ENCODE measurements at places on chromosomes 5 and 9. TPM values are rescaled to one million over a fixed set of nuclear protein-coding genes. Genes with fewer than 3 reads are reported as not detected.
A peak's percentile ranks its signal among the peaks of the same experiment; 100 is the strongest.

- H3K36me3 ChIP-seq: no peaks in the 10 kb centered on the region
- no peak overlapping the region for H3K27ac ChIP-seq
- H3K27me3 ChIP-seq: no peaks in the 10 kb centered on the region
- H3K4me1 ChIP-seq: no peaks in the 10 kb centered on the region
- DNase-seq: no peak
- H3K4me3 ChIP-seq: no peak overlapping the region
Measured at GRCh38 chr9:76720245-76720644, 44.0 kb upstream of the PCA3 start.

- H3K27ac ChIP-seq: no peak overlapping the region
- H3K4me1 ChIP-seq: no peaks in the 10 kb centered on the region
- no peaks in the 10 kb centered on the region for H3K36me3 ChIP-seq
- H3K27me3 ChIP-seq: no peaks in the 10 kb centered on the region
- DNase-seq: no peak
Measured at GRCh38 chr9:29176786-29177185, 1603.5 kb upstream of the C9orf72 start.

DNA sequence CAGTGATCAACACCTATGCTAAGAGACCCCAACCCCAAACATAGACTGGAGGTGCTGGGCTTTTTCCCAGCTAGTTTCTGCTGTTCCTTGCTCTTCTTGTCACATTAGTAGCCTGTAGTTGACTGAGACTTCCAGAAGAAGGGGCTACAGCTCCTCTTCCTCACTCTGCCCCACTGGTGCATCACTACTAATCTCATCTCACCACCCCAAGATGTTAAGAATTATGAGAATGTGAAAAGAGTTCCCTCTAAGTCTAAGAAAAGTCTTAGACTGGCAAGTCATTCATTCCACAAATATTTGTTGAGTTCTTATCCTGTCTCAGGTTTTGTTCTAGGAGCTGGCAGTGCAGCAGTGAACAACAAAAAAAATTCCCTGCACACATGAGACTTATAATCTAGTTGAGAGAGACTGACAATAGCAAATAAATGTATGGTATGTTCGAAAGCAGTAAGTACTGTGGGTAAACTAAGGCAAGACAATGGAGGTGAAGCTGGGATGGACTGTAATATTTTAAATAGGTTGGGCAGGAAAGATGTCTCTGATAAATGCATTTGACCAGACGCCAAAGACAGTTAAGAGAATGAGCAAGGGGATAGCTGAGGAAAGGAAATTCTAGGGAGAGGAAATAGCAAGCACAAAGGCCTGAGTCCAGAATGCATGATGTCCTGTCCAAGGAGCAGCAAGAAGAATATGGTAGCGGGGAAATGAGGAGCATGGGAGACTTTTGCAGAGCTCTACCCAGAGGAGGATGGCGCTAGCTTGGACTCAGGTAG, 92.3 kb downstream of the PTCD2 start:
- H3K27me3 ChIP-seq: no peaks in the 10 kb centered on the region
- no peak for DNase-seq
- H3K36me3 ChIP-seq: no peaks in the 10 kb centered on the region
- H3K4me3 ChIP-seq: no peak overlapping the region

GRCh38 chr9:1300941-1301340, 250.8 kb downstream of the DMRT2 start:
- no peak overlapping the region for H3K4me3 ChIP-seq
- no peaks in the 10 kb centered on the region for H3K27me3 ChIP-seq
- no peaks in the 10 kb centered on the region for H3K36me3 ChIP-seq
- no peaks in the 10 kb centered on the region for H3K4me1 ChIP-seq
- DNase-seq: no peak
- H3K27ac ChIP-seq: no peak overlapping the region

DNA sequence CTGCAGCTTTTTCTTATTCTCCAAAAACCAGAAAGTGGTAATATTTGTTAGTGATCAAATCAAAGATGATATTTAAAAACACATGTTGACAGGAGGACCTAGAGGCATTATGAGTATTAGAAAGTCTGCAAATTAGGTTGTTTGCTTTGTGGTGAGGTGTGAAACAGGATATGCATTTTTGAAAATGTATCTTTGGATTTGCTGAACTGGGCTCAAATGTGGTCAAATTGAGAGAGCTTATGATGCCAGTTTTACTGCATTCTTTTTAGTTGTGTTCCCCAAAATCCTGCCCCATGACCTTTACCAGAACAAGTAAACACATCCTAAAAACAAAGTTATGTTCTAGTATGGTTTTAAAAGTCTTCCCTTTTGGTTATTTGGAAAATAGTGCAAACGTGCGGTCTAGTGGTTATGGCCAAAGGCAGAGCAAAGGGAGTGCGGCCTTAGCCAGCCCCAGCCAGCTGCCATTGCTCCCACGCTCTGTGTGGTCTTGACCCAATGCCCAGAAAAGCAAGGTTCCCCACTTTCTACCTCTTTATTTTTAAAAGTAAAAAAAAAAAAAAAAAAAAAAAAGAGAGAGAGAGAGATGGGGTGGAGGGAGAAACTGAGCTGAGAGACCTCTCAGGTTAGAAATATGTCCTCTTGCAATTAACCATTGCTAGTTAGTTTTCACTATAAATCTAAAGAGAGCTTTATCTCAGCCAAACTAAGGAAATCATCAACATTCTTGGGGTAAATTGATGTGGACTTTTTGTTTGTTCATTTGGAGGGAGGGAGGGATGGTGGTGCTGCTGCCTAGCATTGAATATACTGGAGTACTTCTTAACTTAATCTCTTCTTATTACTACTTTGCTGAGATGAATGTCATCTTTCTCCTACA, 176.6 kb downstream of the ARHGAP26 start:
- no peaks in the 10 kb centered on the region for H3K27me3 ChIP-seq
- H3K36me3 ChIP-seq: no peaks in the 10 kb centered on the region
- H3K4me3 ChIP-seq: no peak overlapping the region
- no peak overlapping the region for H3K27ac ChIP-seq
- H3K4me1 ChIP-seq: no peaks in the 10 kb centered on the region

PNPLA7 gene
- total RNA-seq: 1.8 TPM

DNA sequence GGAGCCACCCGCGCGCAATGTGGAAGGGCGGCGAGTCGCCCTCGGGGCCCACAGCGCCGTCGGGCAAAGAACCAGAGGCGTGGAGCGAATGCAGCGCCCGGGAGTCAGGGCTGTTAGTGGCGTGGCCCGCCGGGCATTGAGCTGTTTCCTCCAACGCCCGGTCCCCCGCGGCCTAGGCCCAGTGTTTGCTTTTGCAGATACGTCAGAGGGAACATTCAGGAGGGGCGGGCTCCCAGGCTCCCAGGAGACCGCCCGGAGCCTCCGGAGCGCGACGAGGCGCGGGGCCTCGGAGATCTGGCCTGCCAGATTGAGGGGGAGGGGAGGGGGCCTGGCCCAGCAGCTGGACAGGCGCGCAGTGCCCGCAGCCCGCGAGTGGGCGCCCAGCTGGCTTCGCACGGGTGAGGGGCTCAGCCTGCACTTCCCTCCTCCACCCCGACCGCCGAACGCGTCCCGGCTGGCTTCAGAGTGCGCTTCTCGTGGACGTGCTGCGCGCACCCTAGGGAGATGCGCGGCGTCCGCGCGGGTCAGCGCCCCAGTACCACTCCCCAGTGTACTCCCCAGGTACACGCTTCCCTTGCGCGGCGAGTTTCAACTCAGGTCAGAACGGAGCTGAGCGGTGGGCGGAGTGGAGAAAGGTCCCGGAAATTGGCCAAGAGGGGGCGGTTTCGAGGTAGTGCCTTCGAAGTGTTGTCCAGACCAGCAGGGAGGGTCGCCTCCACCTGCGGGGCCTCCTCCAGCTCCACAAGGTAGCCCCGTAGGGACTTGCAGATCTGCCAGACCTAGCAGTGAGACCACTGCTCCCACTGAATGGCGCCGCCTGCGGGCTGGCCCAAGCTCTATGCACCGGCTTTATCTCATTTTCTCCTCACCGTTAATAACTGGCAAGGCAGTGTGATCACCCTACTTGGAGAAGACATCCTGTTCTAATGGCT, 130.4 kb downstream of the TMEM174 start:
- H3K27me3 ChIP-seq: no peaks in the 10 kb centered on the region
- DNase-seq: no peak
- H3K4me1 ChIP-seq: no peaks in the 10 kb centered on the region
- H3K4me3 ChIP-seq: peak overlapping the region; percentile 39
- H3K27ac ChIP-seq: no peak overlapping the region
- no peaks in the 10 kb centered on the region for H3K36me3 ChIP-seq

- no peaks in the 10 kb centered on the region for H3K4me1 ChIP-seq
- no peak overlapping the region for H3K4me3 ChIP-seq
- H3K27ac ChIP-seq: no peak overlapping the region
- no peaks in the 10 kb centered on the region for H3K27me3 ChIP-seq
- DNase-seq: peak; percentile 43
Measured at GRCh38 chr9:120438836-120439546, 141.0 kb downstream of the CDK5RAP2 start.

GRCh38 chr5:38413696-38414095, 142.8 kb downstream of the LIFR start:
- no peaks in the 10 kb centered on the region for H3K27me3 ChIP-seq
- H3K27ac ChIP-seq: no peak overlapping the region
- H3K4me1 ChIP-seq: no peaks in the 10 kb centered on the region
- no peaks in the 10 kb centered on the region for H3K36me3 ChIP-seq

MPDZ gene
- 0.23 TPM for total RNA-seq

ZNF366 gene
- not detected for total RNA-seq

- no peaks in the 10 kb centered on the region for H3K27me3 ChIP-seq
- H3K36me3 ChIP-seq: no peaks in the 10 kb centered on the region
- DNase-seq: no peak
- no peak overlapping the region for H3K4me3 ChIP-seq
- H3K27ac ChIP-seq: no peak overlapping the region
Measured at GRCh38 chr9:114001410-114001685, 76.8 kb downstream of the AMBP start.

LCN2 gene
- not detected for total RNA-seq

GRCh38 chr5:113043491-113043931, 66.9 kb downstream of the DCP2 start:
- H3K27ac ChIP-seq: no peak overlapping the region
- peak; percentile 42 for DNase-seq

- no peak overlapping the region for H3K4me3 ChIP-seq
- H3K27ac ChIP-seq: no peak overlapping the region
- H3K27me3 ChIP-seq: 0 out of 2 replicates have a peak, but pooled peaks cover 1% of the 10 kb centered on the region
- no peaks in the 10 kb centered on the region for H3K4me1 ChIP-seq
- H3K36me3 ChIP-seq: no peaks in the 10 kb centered on the region
Measured at GRCh38 chr5:154088801-154089200, 50.0 kb downstream of the MFAP3 start.

DNA sequence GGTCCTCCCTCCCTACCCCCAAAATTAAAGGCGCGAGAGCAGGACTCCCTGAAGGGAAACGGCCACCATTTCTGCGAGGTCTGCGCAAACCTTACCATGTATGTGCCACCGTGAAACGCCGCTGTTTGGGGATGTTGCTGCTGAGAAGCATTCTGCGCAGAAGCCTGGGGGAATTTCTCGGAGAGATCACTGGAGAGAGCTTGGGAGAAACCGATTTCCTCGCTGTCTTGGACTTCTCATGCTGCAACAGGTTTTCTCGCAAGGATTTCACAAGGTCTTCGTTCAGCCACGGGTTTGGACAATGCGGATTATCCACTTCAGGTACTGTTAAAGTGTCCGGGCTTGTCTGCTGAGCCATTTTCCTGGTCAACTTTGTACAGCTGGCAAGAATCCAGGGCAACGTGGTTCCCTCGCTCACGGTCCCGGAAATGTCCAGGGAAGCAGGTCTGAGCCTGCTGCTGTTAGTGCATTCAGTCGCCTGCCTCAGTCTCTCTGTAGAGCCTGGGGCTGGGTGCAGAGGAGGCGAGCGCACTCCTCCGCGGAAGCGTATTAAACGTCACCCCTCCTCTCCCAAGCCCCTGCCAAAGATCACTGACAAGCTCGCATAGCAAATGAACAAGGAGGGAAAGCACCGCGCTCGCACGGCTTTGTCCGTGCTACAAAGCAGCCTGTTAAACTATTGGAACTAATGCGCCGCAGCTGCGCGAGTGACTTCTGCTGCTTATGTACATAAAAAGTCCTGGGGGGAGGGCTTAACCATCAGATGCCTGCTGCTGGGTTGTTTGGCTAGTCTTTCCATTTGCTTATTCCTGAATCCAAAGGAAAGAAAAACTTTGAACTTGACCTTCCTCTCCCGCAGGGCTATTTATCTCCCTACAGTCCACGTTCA, 125.1 kb downstream of the PDE4D start:
- no peak overlapping the region for H3K27ac ChIP-seq
- peak; percentile 20 for DNase-seq
- H3K27me3 ChIP-seq: 0 out of 2 replicates have a peak, but pooled peaks cover 4% of the 10 kb centered on the region
- no peaks in the 10 kb centered on the region for H3K36me3 ChIP-seq
- H3K4me3 ChIP-seq: peak overlapping the region; percentile 27

SLC28A3 gene
- 2.6 TPM for total RNA-seq

GRCh38 chr5:103569313-103570060, 6.9 kb upstream of the NUDT12 start:
- H3K36me3 ChIP-seq: no peaks in the 10 kb centered on the region
- peaks cover 17% of the 10 kb centered on the region for H3K4me1 ChIP-seq
- DNase-seq: no peak
- H3K4me3 ChIP-seq: no peak overlapping the region
- H3K27ac ChIP-seq: no peak overlapping the region

Data from Caco-2 (cell line).